ENCODE measurements at places on chromosomes 6 and 20.

- DNase-seq: no peak
Observed at GRCh38 chr6:157020398-157020797, 243.2 kb downstream of the ARID1B start.

- no peak for DNase-seq
Observed at GRCh38 chr6:19795211-19795610, 42.0 kb upstream of the ID4 start.

GRCh38 chr20:63330940-63331339 is 30.2 kb downstream of the CHRNA4 start:
- no peak for DNase-seq

DNA sequence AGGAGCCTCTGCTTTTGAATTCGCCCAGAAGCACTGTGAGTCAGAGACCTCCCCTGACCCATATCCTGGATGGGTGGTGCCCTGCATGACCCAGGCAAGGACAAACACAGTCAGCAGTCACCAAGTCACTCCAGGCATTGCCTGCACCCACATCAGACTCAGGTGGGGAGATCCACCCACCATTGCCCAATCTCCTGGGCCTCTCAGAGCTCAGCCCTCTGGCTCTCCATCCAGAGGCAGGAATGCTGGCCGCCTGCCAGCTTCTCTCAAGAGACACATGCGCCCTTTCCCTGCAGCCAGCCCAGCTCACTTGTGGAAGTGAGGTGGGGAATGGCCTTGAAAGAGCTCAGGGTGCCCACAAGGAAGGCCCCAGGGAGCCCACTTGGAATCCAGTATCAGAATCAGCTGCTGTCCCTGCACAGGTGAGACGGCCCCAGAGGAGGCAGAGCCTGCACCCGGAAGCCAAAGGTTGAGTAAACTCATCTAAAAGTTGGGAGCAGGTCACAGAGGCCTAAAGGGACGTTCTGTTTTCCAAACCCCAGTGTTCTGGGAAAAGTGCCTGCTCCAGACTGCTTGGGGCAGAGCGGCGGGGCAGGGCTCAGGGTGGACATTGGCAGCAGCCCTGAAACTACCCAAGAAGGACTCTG is 129.8 kb downstream of the PREX1 start:
- no peak for DNase-seq

DNA sequence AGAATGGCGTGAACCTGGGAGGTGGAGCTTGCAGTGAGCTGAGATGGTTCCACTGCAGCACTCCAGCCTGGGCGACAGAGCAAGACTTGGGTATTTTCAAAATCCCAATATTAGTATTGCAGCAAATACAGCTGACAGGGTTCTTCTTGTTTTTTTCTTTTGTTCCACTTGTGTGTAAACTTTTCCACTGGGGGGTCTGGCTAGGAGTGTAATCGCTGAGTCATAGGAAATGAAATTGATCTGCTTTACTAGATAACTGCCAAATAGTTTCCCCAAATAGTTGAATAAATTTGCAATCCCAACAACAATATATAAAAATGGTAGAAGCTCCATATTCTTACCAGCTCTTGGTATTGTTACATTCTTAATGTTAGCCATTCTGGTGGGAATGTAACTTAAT is 526.0 kb upstream of the SOX4 start:
- no peak for DNase-seq

GRCh38 chr6:90468080-90468479 is 118.8 kb downstream of the MAP3K7 start:
- no peak for DNase-seq

- no peak for DNase-seq
Observed at GRCh38 chr6:104522533-104522932, 337.2 kb downstream of the HACE1 start.

- DNase-seq: no peak
Observed at GRCh38 chr6:927157-927556, 234.2 kb upstream of the EXOC2 start.

DNA sequence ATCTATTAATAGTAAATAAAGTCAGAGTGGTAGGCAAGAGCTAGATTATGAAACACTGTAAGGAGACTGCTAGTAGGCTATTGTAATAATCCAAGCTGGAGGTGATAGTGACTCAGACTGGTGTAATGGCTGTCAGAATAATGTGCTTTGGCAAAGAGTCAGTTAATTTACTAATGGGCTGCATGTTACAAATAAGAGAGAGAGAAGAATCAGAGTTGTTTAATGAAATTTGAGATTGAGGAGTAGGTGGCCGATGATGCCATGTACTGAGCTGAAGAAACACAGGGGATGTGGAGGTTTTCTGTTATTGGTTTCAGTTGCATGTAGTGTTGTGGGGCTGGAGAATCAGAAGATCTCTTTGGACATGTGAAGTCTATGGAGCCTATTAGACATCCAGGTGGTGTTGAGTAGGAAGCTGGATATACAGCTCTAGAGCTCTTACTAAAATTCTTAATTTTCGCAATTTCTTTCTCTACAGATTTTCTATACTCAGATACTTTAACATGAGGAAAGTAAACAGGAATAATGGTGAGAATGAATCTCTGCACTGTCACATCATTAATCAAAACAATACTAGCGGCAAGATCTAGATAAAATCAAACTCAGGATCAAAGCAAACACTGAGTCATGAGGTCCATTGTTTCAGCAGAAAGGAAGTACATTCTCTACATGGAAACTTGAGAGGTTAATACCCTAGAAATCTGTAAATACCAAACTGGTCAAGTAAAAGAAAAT is 167.7 kb downstream of the SIM1 start:
- no peak for DNase-seq
